GM12891 (cell line): ENCODE measurements at places on chromosomes 7 and 10.

DNA sequence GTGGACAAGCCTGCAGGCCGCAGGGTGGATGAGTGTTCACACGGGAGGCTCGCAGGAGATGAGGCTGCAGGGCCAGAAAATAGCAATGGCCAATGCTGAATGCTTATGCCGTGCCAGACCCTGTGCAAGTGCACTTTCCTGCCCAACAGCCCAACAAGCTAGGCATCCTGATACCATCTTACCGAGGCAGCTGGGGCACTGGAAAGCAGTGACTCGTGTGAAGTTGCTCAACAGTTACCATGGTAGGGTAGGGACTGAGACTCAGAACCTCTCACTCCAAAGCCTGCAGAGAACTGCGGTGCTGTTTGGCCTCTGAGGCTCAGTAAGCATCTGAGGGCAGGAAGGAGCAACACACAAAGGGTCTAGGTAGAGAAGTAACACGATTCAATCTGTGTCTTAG, 43.7 kb downstream of the JAZF1 start:
- no peak for DNase-seq

GRCh38 chr10:132898391-132899053, 43.8 kb downstream of the CFAP46 start:
- no peak for DNase-seq

- DNase-seq: no peak
Observed at GRCh38 chr7:158527915-158528502, 59.6 kb downstream of the PTPRN2 start.

DNA sequence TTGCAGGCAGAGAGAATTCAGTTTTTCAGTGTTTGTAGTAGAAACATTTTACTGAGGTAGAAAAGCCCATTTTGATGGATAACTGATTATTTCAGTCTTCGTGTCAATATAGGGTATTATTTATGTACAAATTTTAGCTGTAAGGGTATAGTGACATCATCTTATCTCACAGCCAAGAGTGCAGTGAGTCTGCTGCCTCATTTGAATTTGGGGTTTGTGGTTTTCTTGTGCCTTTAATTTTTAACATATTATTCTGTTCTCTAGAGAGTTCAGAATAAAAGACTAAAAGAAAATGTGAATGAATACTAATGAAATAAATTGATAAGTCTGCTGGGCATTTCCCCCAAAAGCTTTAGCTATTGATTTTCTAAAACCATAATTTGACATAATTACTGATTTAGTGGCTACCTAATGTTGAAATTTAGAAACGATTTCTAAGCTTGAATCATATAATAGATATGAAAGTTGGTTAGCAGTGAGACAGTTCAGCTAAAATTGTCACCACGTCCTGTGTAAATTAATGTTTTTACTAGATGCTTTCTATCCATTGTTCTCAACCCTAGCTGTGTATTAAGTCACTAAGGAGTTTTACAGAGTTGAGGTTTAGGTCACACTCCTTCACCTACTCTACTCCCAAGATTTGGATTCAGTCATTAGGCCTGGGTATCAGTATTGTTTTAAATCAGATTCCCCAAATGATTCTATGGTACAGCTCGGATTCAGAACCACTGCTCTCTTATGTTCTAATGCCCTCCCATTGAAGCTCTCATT, 37.3 kb downstream of the ACADSB start:
- no peak for DNase-seq

GRCh38 chr10:29689001-29689400, 54.2 kb upstream of the SVIL start:
- no peak for DNase-seq

DNA sequence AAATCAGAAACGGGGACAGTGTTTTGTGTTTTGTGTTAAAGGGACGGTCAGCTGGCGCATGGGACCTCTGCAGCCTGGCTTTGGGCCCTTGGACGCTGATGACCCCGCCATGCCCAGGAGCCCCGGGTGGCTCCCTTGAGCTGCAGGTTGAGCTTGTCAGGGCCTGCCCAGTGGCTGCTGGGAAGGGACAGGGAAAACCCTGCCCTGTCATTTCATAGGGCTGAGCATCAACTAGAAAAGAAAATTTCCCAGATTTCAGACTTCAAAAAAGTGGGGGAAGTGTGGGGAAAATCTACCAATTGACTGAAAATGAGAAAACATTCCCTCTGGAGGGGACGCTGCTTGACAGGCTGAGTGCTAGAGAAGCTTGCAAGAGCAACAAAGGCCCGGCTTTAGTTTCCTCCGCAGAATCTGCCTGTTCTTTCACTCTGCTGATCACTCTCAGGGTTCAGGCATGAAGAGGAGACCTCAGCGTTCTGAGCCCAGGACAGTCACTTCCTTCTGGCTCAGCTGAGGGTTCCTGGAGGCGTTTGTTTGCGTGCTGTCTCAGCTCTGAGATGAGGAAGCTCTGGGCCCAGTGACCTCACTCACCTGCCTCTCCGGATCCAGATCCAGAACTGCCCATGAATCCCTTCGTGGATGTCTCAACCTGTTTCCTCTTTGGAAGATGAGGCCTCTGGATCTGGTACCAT, 18.6 kb upstream of the DNAJB6 start:
- DNase-seq: no peak

DNA sequence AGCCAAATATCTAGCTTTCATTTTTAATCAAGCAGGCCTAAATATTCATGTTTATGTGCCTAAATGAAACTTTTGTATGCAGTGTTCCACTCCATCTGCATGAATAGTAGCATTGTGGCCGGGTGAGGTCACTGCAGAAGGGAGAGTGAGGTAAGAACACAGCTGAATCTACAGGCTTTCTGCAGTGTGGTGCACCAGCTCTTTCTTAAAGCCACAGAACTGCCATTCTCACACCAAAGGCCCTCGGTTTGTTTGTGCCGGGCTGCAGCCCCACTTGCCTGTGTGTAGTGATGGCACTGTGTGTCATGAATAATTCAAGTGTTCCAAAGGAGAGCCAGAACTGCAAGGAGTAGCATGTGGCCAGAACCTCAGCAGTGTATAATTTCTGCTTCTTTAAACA, 204.1 kb downstream of the TRIL start:
- DNase-seq: no peak

DNA sequence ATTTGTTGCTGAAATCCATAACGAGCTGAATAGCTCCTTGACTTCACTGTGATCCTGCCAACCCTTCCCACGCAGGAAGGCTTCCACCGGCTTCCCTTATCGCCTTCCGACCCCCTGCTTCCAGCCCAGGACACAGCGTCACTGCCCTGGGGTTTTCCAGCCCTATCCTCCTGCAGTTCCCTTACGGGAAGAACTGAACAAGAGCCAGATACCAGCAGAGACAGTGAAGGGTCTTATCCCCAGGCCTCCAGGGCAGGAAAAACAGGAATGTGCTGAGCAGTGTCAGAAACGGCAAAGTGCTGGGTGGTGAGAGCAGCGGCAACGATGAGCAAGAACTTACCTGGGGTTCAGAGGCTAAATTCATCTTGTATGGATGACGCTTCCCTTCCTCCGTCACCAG, 22.4 kb downstream of the PDLIM1 start:
- DNase-seq: no peak

GRCh38 chr7:4700577-4701235, 18.6 kb downstream of the FOXK1 start:
- DNase-seq: no peak

DNA sequence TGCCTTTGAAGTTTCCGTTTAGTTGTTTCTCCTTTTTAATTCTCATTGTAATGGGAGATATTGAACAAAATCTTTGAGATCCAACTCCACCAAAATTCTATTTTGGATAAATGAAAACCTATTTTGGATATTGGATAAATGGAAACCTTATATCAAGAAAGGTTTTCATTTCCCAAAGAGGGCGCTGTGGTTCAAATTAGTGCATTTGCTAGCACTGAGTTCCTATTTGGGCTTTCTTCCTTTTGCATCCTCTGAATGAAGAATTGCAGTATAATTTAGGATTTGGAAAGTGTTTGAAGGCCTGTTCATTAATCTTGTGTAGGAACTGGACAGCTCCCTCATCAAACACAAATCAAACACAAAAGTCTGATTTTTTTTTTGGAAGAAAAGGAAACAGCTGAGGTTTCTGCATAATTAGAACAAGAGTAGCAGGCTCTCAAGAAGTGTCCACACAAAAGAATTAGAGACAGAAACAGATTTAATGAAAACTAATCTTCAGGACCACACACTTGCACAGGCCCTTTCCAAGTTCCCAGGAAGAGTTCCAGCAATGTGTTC, 80.8 kb upstream of the KLF14 start:
- no peak for DNase-seq

- DNase-seq: no peak
Observed at GRCh38 chr10:77531441-77532001, 106.1 kb downstream of the KCNMA1 start.

- peak; percentile 25 for DNase-seq
Observed at GRCh38 chr10:52951824-52952223, 179.2 kb upstream of the MBL2 start.

DNA sequence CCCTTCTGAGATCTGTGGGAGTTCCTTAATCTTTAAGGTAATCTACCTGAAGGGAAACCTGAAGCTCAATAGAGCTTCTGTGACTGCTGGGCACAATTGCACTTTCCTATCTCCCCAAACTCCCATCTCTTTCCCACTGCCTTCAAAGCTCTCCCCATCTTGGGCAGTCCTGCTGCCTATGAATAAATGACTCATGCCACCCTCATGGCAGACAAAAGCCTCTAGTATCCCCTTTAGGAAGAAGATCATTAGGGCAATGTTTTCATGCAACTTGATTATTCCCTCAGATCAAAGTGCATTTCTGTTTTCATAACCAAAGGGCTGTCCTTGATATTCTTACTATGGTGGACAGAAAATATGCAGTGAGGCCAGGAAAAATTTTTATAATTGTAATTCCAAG, 704.9 kb upstream of the LRRN3 start:
- DNase-seq: no peak

GRCh38 chr10:102101152-102101551, 19.0 kb downstream of the LDB1 start:
- DNase-seq: no peak

DNA sequence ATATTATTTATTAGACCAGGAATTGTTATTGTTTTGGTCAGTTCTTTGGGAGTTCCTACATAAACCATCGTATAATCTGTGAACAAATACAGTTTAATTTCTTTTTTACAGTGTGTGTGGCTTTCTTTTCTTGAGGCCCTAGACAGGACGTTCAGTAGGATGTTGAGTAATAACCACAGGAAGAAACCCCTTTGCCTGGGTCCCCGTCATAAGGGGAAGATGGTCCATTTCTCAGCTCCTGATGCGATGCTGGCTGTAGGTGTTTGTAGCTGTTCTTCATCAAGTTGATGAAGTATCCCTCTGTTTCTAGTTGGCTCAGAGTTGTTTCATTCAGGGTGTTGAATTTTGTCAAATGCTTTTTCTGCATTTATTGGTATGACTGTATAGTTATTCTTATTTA, 219.7 kb upstream of the ADARB2 start:
- no peak for DNase-seq

- no peak for DNase-seq
Observed at GRCh38 chr10:1232164-1232911, 176.2 kb downstream of the WDR37 start.

GRCh38 chr10:14120812-14121211, 209.9 kb downstream of the FRMD4A start:
- no peak for DNase-seq

GRCh38 chr10:96229568-96230030, 41.8 kb downstream of the BLNK start:
- DNase-seq: peak; percentile 53

DNA sequence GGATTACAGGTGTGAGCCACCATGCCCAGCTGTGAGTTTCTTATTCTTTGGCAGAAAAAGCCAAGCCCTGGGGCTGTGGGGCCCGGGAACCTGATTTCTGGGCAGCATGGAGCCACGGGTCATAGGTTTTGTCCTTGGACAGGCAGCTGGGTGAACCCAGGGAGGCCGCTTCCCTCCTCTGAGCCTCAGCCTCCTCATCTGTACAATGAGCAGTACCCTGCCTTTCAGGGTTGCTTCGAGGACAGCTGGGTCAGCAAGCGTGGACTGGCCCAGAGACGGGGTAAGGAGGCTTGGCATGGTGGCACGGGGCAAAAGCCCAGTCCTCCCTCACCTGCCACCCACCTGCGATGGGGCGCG, 84.1 kb upstream of the GNA12 start:
- DNase-seq: no peak

GRCh38 chr7:26381476-26382353, 90.1 kb downstream of the SNX10 start:
- no peak for DNase-seq

DNA sequence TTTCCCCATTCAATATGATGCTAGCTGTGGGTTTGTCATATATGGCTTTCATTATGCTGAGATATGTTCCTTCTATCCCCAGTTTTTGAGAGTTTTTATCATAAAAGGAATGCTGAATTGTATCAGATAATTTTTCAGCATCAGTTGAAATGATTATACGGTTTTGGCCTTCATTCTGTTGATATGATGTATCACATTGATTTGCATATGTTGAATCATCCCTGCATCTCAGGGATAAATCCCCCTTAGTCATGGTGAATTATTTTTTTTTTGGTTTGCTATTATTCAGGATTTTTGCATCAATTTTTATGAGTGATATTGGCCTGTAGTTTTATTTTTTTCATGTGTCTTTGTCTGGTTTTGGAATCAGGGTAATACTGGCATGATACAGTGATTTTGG, 1152.3 kb upstream of the C7orf33 start:
- no peak for DNase-seq

DNA sequence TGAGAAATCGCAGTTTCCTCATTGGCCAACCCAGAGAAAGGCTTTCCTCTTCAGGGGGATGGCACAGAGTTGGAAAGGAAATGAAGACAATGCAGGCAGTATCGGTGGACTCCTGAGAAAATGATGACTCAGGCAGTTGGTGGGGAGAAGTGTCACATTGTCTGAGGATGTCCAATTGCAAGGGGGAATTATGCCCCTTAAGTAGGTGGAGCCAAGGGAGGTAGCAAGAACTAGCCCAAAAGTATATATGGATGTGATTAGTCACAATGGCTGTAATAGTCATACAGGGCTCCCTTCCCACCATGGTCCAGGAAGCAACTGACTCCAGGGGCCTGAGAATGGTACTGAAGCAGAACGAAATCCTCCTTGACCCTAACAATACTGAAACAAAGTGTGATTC, 58.3 kb upstream of the EGFR start:
- no peak for DNase-seq

DNA sequence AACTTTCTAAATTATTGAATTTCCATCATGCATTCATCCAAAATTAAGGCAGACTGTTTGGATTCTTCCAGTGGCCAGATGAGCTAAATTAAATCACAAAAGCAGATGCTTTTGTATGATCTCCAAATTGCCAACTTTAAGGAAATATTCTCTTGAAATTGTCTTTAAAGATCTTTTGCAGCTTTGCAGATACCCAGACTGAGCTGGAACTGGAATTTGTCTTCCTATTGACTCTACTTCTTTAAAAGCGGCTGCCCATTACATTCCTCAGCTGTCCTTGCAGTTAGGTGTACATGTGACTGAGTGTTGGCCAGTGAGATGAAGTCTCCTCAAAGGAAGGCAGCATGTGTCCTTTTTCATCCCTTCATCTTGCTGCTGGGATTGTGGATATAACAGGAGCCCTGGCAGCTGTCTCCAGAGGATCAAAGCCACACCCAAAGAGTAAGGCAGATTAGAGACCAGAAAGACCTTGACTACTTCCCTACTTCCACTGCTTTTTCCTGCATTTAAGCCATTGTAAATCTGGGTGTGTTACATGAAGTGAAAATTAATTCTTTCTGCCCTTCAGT, 8.2 kb upstream of the CFAP69 start:
- no peak for DNase-seq
